Activated CD4-positive, CD25-positive, alpha-beta regulatory T cell treated with anti-CD3 and anti-CD28 coated beads, Interleukin-2, amount 50 U/mL, for 24 hours (primary cell): ENCODE measurements at places on chromosomes 3 and 15.

DNA sequence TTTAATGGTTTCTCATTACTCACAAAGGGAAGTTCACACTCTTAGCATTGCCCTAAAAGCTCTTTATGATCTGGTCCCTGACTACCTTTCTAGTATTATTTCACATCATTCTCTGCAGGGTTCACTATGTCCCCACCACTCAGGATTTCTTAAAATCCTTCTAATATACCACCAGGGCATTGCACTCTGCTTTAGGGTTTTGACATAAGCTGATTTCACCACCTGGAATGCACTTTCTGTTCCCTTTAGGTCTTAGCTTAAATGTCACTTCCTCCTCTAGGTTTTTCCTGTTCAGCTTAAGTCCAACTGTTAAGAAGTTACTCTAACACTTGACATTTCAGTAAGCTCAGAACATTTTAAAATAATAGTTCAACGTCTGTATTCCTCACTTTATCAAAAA, 81.7 kb downstream of the HCN4 start:
- ATAC-seq: no peak

GRCh38 chr3:35789042-35789831, 149.9 kb downstream of the ARPP21 start:
- ATAC-seq: no peak

- no peak for ATAC-seq
Observed at GRCh38 chr3:111734652-111735051, 124.4 kb upstream of the PHLDB2 start.

- no peak for ATAC-seq
Observed at GRCh38 chr3:23837286-23837685, 31.5 kb downstream of the UBE2E1 start.

- no peak for ATAC-seq
Observed at GRCh38 chr3:113721636-113722035, 24.4 kb downstream of the NAA50 start.

DNA sequence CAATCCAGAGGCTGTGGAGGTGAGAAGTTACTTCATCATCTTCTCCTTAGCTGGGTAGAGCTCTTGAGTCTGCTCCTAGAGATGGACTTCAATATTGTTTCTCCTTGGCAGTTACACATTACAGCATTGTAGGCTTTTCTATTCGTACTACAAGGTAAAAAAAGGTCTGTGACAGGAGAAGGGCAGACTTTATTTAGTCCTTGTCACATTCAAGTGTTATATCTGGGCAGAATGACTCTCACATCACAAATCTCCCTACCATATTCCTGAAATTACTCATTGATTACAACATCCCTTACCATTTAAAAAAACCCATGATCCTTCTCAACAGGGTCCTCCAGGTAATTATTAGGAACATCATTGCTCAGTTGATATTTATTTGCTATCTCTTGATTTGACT, 75.0 kb downstream of the AGBL1 start:
- no peak for ATAC-seq

DNA sequence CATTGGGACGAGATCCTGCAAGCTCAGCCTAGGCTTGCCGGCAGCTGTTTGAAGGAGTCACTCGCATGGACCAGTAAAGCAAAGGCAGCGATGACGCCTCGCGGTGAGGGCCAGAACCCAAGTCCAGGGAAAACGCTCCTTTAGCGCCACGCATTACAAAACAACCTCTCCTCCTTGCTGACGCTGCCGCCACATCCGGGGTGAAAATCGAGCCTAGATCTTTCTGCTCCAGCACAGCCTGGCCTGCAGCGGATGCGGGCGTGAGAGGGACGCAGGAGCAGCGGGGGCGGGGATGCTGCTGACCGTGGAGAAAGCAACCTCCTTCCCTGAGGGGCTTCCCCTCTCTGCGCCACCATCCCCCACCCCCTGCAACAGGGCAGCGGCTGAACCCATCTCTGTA, 46.7 kb downstream of the CASR start:
- ATAC-seq: no peak

- no peak for ATAC-seq
Observed at GRCh38 chr3:173663696-173664111, 266.2 kb downstream of the NLGN1 start.

DNA sequence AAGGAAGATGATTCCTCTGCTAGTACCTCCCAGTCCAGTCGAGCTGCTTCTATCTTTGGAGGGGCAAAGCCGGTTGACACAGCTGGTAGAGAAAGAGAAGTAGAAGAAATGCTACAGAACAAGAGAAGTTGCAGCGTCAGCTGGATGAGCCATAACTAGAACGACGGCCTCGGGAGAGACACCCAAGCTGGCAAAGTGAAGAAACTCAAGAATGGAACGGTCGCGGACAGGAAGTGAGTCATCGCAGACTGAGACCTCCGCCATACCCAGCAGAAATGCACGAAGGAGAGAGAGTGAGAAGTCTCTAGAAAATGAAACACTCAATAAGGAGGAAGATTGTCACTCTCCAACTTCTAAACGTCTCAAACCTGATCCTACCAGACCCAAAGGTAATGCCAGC, 19.0 kb upstream of the PARP14 start:
- peak; percentile 43 for ATAC-seq

GRCh38 chr3:149393345-149394160, 16.1 kb upstream of the TM4SF1 start:
- no peak for ATAC-seq

DNA sequence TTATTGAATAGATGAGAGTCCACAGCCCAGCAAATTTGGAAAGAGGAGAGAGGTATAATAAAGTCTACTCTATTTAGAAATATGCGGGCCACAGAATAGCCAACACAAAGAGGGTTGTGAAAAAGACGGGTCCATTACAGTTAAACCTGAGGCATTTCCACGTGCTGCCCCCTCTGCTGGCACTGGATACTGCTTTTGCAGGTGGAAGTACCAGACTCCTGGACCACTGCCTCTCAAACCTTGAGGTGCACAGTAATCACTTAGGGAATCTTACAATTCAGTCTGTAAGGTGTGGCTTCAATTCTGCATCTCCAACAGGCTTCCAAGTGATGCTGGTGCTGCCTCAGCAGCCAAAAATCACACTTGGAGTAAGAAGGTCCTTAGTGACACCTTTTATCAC, 3.0 kb upstream of the TFDP2 start:
- ATAC-seq: no peak

- ATAC-seq: no peak
Observed at GRCh38 chr3:111418391-111418790, 123.6 kb upstream of the CD96 start.

DNA sequence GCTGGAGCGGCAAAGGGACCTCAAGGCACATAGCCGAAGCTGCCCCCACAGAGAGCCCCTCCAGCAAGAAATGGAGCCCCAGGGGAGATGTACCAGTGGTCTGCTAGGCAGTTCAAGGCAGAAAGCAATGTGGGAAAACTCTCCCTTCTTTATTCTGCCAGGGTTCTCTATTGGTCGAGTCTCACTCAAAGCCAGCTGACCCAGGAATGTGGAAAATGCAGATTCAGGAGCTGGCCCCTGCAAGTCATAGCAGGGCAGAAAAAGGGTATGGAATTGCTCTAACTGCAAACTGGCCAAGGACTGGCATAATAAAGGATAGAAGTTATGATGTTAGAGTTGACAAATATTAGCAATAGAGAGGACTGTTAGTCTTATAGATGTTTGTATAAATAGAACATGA, 4.0 kb upstream of the TOPAZ1 start:
- ATAC-seq: no peak

DNA sequence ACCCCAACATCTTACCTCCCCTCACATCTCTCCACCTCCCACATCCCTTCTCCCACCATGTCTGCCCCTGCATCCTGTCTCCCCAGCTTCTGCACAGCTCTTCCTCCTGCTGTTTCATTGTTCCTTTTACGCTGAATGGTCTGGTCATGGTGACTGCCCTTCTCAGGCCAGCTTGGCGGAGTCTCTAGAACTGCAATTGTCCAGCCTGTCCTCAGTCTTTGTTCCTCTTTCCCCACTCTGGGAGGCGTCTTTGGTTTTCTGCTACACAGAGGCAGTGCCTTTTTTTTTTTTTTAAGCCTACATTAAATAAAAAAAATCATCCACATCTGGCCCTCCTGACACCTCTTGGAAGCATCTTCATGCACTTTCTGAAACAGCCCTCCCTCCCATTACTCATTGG, 49.1 kb upstream of the SEC22A start:
- ATAC-seq: no peak

DNA sequence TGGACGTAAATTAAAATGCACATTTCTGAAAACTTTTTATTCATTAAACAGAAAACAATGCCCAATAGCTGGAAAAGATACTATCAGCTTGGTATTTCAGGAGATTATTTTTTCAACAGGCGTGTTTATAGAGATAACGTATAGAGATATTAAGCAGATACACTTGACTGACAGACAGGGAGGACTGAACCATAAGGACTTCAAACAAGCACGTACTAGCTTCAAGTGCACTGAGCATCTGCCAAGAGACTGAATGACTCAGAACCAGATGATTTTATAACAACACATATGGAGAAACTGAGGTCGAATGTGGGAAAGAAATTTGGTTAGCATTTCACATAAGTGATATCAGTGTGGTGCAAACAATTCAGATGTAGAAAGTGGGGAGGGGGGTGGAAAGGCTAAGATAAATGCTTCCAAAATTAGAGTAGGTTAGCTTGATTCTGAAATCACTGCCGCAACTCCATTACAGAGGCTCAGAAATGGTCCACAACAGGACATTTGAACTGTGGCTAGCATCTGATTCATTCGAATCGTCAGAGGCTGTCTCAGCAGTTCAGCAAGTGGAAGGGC, 103.5 kb downstream of the SEMA6D start:
- no peak for ATAC-seq

- ATAC-seq: no peak
Observed at GRCh38 chr3:139559541-139559940, 20.0 kb upstream of the RBP1 start.

DNA sequence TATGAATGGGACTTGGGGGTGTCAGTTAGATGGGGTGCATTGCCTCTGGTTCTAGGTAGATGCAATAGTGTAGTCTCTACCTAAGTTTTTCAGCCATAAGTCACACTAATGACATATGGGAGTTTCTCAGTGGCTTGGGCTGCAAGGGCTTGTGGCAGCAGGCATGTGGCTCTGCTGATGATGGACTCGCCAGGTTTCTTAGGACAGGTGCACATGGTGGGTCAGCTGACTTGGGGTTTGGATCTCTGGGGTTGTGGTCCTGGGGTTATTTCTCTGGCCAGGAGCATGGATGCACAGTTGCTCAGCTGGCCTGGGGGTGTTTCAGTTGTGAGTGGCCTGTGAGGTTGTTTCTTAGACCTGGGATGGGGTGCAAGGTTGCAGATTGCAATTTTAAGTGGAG, 120.0 kb upstream of the DCBLD2 start:
- no peak for ATAC-seq

GRCh38 chr3:68360492-68360891, 571.9 kb downstream of the TAFA4 start:
- ATAC-seq: no peak

- ATAC-seq: no peak
Observed at GRCh38 chr3:146530609-146531008, 13.8 kb downstream of the PLSCR1 start.

DNA sequence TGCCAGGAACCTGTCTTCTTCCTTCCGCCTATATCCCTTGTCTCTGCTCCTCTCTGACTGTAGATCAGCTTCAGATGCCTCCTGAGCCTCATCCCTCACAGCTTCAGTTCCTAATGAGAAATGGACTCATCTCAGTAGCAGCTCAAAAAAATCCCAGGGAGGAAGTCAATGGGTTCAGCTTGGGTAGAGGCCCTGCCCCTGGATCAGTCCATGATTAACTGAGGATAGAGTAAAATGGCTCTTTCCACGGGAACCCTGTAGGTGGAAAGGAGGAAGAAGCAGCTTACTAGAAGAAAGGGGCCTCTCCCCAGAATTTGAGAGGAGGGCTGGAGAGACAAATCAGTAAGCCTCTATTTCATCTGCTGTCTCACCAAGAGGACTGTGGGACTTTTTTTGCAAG, 26.9 kb upstream of the HCN4 start:
- no peak for ATAC-seq

GRCh38 chr3:105806359-105806758, 62.5 kb downstream of the CBLB start:
- peak; percentile 74 for ATAC-seq

DNA sequence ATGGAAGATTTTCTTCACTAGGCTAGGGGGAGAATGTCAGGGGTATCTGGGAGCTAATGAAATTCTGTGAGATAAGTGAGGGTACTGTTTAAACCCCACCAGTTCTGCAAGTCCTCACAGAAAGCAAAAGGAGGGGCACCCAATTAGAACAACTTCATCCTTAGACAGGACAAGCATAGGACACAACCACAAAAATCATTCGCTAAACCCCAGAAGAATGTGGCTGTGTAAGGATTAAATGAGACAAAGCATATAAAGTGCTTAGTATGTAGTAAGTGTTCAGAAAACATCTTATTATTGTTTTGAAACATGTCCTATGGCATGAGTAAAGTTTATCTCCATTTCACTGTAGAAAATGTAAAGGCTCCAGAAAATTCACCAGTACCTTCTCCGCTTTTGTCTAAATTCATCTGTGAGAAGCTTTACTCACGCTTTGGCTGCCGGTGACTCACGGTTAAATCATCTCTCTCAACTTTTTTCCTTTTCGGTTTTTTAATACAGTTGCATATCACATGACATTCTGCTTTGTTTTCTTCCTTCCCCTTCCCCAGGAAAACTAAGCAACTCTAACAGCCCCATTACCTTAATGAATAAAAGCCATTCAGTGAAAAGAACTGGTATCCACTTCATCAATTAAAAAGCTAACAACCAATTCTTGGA, 1.7 kb downstream of the CLRN1 start:
- ATAC-seq: no peak

DNA sequence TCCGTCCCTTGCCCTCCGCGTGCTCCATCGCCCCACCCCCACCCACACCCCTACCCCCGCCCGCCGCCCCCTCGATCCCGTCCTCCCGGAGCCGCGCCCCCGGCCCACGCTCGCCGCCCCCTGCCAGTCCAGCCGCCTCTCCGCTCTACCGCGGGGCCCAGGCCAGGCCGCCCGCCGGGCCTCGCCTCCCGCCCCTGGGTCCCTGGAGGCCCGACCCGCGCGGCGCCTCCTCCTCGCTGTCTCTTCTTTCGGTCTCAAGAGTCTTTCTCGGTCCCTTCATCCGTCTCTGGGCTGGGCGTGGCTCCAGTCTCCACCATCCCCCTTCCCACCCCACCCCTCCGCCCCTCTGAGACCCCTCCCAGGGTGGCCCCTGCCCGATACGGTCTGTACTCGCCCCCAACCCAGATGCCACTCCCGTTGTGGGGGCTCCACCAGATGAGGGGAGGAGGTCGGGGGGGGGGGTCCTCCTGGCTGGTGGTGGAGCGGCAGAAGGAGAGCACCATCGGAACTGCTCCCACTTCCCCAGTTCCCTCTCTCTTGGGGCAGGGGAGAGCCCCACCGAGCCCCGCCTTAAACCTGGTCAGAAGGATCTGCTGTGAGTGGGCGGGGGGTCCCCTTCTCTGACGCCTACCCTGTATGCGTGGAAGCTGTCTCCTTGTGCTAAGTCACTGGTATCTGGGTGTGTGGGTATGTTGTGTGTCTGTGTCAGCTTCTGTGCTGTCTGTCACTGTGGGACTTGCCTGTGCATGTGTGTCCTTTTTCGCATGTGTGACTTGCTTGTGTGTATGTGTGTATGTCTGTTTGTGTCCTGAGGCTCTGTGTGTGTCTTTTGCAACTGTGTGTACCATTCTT, 1.0 kb downstream of the PRKCD start:
- ATAC-seq: peak; percentile 39
